ENCODE measurements at places on chromosomes 3 and 15.

GRCh38 chr3:2976796-2977195, 133.4 kb downstream of the IL5RA start:
- no peak for DNase-seq

DNA sequence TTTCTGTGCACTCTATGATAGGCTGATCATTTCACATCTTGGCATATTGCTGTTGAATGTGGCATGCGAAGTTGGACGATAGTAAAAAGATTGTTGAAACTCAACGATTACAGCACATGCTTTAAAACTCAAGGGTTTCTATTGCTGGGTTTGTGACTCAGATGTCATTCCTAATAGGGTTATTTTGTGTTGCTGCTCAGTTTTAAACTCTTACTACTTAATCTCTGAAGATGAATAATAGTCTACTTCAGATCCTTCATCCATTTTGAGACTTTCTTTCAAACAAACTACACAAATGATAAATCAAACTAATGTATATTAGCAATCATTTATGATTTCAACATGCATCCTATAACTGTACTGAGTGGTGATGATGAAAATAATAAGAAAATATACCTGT, 71.3 kb upstream of the MBNL1 start:
- no peak for DNase-seq

GRCh38 chr3:4506559-4507023, 13.4 kb downstream of the ITPR1 start:
- DNase-seq, result no peak

GRCh38 chr3:132399054-132399929, 18.0 kb upstream of the DNAJC13 start:
- no peak for DNase-seq

DNA sequence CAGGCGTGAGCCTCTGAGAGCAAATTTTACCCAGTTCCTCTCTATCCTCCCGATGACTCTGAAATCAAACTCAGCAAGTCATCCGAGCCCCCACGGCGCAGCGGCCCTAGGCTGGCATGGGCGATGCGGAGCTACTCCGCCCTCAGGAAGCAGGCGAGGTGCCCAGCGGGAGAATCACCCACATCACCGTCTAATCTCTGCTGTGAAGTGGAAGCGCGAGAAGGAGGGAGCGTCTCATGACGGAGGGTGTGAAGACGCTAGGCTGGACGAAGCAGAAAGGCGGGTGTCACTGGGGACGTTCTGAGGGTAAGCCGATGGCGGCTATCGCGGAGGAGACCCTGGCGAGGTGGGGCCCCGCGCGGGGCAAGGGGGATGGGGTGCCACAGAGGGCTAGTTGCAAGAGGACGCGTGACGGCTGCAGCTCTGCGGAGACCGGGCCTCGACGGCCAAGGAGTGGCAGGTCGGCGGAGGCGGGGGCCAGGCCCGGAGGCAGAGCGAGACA, 9.1 kb upstream of the GNAI2 start:
- no peak for DNase-seq

DNA sequence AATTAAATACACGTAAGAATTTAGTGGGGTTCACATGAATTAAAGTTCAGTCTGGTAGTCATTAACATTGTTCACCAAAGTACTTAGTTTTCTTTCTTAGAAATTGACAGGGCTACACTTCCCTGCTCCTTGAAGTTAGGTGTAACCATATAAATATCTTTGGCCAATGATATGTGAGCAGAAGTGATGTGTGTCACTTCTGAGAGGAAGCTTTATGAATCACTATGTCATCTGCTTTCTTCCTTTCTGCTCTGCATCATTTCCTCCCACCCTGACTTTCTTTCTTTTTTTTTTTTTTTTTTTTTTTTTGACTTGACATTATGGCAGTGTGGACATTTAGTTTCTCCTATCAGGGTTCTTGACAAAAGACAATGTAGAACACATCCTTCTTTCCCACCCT, 156.2 kb upstream of the COL8A1 start:
- DNase-seq, result no peak

DNA sequence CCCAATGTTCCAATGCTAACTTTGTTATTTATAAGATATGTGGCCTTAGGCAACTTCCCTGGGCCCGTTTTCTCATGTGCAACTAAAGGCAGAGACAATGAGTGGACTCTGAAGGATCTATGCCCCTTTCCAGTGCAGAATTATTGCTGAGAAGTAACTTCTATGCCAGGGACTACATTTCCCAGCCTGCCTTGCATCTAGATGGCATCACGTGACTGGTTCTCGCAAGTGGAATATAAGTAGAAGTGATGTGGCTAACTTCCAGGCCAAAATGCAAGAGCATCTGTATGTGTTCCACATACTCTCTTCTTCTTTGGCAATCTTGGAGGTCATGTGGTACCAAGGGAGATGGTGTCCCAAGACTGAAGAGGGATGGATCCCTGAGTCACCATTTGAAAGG, 674.4 kb downstream of the NTRK3 start:
- no peak for DNase-seq

- DNase-seq, result no peak
Measured at GRCh38 chr15:32982001-32982400, 212.5 kb downstream of the FMN1 start.

- DNase-seq, result no peak
Measured at GRCh38 chr3:18883571-18883970, 264.7 kb upstream of the KCNH8 start.

DNA sequence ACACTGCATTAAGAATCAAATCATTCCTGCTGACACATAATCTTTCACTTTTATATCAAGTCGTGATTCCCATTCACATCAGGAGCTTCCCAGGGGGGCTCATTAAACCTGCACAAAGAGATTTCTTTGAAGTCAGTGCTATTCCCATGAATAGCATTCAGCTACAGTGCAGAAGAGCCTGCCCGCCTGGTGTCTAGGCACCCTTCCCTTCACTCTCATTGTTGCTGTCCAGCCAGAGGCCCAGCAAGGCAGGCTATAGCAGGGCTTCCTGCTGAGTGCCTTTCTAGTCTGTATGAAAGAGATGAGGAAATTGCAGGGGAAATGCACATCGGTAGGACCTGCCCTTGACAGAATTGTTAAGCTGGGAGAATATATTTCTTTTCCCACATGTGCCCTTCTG, 4.5 kb upstream of the GJD2 start:
- DNase-seq, result no peak

- no peak for DNase-seq
Measured at GRCh38 chr3:130679218-130679617, 67.4 kb downstream of the PIK3R4 start.
